Activated CD4-positive, alpha-beta T cell treated with anti-CD3 and anti-CD28 coated beads, Interleukin-2, amount 50 U/mL, for 24 hours (primary cell): ENCODE measurements at places on chromosomes 6 and 20.

- DNase-seq, result no peak
Measured at GRCh38 chr6:53436526-53437303, 88.0 kb upstream of the ELOVL5 start.

DNA sequence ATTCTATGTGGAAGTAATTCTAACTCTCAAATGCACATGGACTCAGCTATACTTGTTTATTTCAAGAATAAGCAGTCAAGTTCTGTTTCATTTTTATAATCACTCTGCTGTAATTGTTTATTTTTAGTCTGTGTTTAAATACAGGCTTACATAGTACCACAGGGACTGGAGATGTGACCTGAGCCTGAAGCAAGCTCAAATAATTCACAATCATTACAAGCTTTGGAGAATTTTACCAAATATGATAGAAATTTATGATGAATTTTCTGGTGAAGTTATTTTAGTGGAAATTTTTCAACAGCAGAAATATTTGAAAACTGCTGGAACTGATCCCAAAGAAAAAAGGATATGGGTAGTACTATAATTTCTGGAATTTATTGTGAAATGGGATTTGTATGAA lies 41.6 kb upstream of the DSE start:
- no peak for DNase-seq

DNA sequence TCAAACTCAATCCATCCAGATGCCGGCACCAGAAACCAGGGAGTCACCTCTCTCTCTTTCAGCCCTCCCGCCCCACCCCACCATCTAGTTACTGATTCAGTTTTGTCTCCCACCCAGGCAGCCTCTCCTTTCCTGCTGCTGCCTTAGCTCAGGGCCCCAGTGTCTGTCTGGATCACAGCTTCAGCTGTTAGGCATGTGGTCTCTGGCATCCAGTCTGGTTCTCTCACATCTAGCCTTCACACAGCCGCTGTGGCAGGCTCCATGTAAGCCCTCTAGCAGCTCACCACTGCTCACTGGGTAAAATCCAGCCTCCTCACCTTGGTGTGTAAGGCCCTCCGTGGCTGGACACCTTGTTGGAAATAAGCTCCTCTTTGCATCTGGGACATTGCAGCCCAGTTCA lies 21.3 kb downstream of the AARS2 start:
- no peak for DNase-seq

GRCh38 chr6:89199579-89199978 lies 17.6 kb downstream of the GABRR1 start:
- DNase-seq, result no peak

GRCh38 chr6:41430875-41431274 lies 95.5 kb downstream of the NCR2 start:
- DNase-seq, result no peak
